ENCODE measurements at places on chromosomes 4 and X. TPM values are rescaled to one million over a fixed set of nuclear protein-coding genes. Genes with fewer than 3 reads are reported as not detected.

DNA sequence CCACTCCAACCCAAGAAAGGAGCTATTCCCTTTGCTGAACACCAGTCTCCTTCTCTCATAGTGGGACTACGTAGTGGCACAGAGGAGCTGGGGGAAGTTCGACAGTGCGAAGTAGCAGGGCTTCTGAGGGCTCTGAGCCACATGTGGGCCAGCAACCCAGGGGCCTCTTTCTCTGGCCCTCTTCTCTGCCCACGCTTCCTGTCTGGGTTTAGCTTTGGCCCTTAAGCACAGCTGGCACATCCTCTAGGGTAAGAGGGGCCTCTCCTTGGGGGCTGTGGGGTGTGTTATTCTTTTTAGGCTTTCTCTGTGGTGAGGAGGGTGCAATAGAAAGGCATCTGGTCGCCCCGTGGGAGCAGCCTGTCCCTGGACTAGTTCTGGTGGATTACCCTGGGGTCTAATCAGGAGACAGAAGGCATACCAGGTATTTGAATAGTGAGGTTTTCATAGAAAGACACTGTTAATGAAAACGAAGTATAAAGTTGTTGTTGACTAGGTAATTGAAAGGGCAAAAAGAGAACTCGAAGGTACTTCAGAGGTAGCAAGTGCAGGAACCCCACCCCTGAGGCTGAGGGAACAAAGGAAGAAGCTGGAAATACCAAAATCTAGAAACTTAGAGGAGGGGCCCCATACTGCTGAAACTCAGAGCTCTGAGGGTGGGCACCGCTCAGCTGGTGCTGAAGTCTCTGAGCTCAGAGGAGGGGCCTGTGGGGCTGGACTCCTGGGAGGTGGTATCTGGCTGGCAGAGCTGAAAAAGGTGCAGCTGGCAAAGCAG is 151.9 kb upstream of the RPS6KA3 start:
- H3K27me3 ChIP-seq, result no peaks in the 10 kb centered on the region
- H3K27ac ChIP-seq, result peak overlapping the region; percentile 79
- no peak for DNase-seq
- peaks cover 30% of the 10 kb centered on the region for H3K4me1 ChIP-seq

GRCh38 chr4:41647383-41647782 is 101.1 kb downstream of the PHOX2B start:
- H3K4me3 ChIP-seq, result no peak overlapping the region
- peaks cover 21% of the 10 kb centered on the region for H3K27me3 ChIP-seq
- no peaks in the 10 kb centered on the region for H3K4me1 ChIP-seq
- no peak for DNase-seq

GRCh38 chr4:69054578-69055200 is 41.6 kb upstream of the UGT2B7 start:
- H3K27ac ChIP-seq, result no peak overlapping the region
- H3K27me3 ChIP-seq, result no peaks in the 10 kb centered on the region
- no peaks in the 10 kb centered on the region for H3K36me3 ChIP-seq

GRCh38 chrX:545452-545885 is 85.1 kb upstream of the SHOX start:
- H3K27me3 ChIP-seq, result no peaks in the 10 kb centered on the region
- H3K4me3 ChIP-seq, result no peak overlapping the region
- H3K27ac ChIP-seq, result no peak overlapping the region
- no peaks in the 10 kb centered on the region for H3K36me3 ChIP-seq

DNA sequence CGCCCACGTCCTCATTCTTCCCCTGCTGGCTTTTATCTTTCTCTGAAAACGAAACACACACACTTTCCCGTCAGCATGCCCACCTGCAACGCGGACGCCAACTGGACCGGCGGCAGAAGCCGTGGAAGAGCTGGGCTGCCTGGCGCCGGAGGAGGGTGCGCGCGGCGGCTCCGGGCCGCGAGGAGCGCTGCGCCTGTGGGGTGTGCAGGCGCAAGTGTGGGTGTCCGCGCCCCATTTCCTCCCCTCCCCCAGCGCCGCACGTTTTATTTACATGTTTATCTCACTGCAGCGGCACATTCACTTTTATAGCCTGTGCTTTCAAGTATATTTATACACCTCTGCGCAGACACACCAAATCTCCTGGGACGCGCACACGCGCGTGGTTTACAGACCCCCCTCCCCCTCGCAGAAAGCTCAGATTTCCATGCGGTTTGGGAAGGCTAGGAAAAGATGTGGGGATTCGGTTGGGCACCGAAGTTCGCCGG is 1.5 kb downstream of the PITX2 start:
- no peak overlapping the region for H3K27ac ChIP-seq
- peak overlapping the region; percentile 36 for H3K4me3 ChIP-seq
- H3K36me3 ChIP-seq, result peaks cover 8% of the 10 kb centered on the region
- H3K4me1 ChIP-seq, result peaks cover 14% of the 10 kb centered on the region
- peaks cover 96% of the 10 kb centered on the region for H3K27me3 ChIP-seq
- no peak for DNase-seq

DNA sequence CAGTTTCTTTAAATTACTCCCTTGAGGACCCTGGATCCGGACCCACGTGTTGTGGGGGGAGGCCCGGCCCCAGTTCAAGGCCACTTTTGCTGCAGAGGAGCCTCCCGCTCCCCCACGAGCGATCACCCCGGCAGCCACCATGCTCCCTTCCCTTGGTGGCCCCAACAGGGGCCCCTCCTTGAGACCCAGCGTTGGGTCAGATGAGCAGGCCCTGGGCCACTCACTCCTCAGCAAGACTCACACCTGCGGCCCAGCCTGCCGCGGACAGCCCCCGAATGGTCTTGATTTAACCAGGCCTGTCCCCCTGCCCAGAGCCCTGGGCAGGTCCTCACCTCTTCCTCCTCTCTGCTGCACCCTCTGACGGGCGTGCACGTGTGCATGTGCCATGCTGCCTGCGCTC is 4.3 kb downstream of the CPLX1 start:
- no peaks in the 10 kb centered on the region for H3K36me3 ChIP-seq
- no peak for DNase-seq
- H3K27ac ChIP-seq, result no peak overlapping the region
- H3K4me3 ChIP-seq, result no peak overlapping the region
- no peaks in the 10 kb centered on the region for H3K4me1 ChIP-seq

DNA sequence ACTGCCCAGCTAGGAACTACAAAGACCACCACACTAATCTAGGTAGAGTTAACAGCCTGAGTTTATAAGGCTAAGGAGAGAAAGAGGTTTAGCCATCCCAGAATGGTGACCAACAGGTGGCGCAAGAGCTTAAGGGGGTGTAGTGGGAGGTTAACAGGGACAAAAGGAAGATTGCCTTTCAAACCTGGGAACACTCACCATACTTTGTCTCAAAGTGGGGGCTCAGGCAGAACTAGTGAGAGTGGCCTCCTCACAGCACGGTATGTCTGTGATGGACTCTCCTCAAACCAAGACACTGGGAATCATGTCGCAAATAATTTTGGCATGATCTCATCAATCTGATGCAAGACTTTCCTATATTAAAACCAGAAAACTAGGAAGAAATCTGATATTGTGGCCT is 23.4 kb downstream of the CCNI start:
- H3K4me1 ChIP-seq, result no peaks in the 10 kb centered on the region
- peaks cover 57% of the 10 kb centered on the region for H3K36me3 ChIP-seq
- peak; percentile 42 for DNase-seq
- no peaks in the 10 kb centered on the region for H3K27me3 ChIP-seq

- no peak for DNase-seq
- H3K27me3 ChIP-seq, result no peaks in the 10 kb centered on the region
- H3K4me3 ChIP-seq, result no peak overlapping the region
- no peak overlapping the region for H3K27ac ChIP-seq
- H3K4me1 ChIP-seq, result no peaks in the 10 kb centered on the region
Observed at GRCh38 chr4:61921920-61922319, 721.8 kb downstream of the ADGRL3 start.

C4orf36 gene
- total RNA-seq, result not detected

PCDH7 gene
- total RNA-seq, result not detected

All from activated CD4-positive, alpha-beta T cell treated with anti-CD3 and anti-CD28 coated beads, Interleukin-2, amount 10 ng/mL, durations not matched to agents 7 days and 5 days (primary cell).